ENCODE measurements at places on chromosomes 1 and 21.

GRCh38 chr1:229819091-229819490 lies 193.0 kb downstream of the URB2 start:
- no peak for DNase-seq

DNA sequence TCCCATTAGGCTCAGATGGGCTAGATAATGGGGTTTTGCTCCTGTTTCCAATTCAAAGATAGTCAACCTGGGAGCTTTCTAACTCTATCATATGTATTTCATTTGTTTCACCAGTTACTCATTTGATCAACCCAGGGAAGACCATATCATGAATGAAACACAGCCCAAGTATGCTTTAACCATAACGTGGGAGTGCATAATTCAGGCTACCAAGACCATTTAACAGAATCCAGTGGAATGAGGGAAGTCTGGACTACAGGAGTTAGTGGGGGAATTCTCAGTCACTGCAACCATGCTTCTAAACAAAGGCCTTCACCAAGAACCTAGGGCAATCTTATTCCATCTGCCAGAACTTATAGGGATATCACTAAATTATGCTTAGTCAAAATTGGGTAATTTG lies 15.0 kb upstream of the SLC16A1 start:
- DNase-seq = no peak

- DNase-seq = no peak
These were observed 20.4 kb downstream of the CENPF start for GRCh38 chr1:214623430-214623829.

GRCh38 chr1:209398313-209398991 lies 185.1 kb upstream of the CAMK1G start:
- no peak for DNase-seq

DNA sequence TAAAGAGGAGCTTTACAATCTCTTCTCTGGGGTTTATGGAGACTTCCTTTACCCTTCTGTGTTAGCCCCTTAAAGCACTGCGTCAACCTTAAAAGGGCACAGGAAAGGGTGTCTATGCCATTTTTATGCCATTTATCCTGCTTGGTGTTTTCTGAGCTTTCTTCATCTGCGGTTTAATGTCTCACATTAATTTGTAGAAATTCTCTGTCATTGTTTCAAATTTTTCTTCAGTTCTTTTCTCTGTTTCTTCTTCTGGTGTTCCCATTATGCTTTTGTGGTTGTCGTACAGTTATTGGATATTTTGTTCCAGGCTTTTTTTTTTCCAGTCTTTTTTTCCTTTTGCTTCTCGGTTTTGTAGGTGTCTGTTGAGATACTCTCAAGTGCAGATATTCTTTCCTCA lies 107.9 kb downstream of the OSBPL9 start:
- DNase-seq = no peak

- no peak for DNase-seq
These were observed 11.4 kb downstream of the FLG2 start for GRCh38 chr1:152348447-152348846.

- peak; percentile 27 for DNase-seq
These were observed at the start of gene NCMAP for GRCh38 chr1:24555591-24556413. Gene NCMAP (plus strand): TSS chr1:24556087. CDS start chr1:24595431, 39,344 bp downstream.

- no peak for DNase-seq
These were observed 22.6 kb downstream of the HLX start for GRCh38 chr1:220901881-220902280.

- DNase-seq = no peak
These were observed 30.7 kb upstream of the EXOSC10 start for GRCh38 chr1:11130406-11130805.

DNA sequence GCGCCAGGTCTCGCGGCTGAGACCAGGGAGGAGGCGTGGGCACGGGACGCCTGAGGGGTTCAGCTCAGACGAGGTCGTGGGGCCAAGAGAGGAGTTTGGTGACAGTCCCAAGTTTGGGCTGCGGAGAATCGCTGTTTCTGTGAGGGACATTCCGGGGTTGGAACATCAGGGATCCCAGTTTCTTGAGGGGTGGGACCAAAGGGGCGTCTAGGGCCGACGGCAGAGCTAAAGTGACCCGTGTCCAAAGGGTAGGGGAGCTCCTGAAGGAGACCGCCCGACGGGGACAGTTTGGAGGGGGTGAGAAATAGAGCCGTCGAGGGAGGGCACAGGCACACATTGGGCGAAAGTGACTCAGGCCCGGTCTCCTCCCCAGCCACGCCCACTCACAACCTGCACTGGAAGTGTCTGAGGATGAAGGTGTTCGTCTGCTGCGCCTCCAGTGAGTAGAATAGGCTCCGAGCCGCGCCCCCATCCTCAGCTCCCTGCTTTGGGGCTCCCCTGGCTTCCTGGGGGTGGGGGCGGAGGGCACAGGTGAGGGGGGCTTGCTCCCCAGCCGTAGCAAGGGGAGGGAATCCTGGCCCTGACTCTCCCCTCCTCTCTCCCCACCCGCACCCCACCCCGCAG lies 7.0 kb downstream of the EFNA3 start:
- peak; percentile 49 for DNase-seq

- no peak for DNase-seq
These were observed 5.6 kb downstream of the ARHGAP29 start for GRCh38 chr1:94231746-94232145.
